ENCODE measurements at places on chromosomes 2 and 18.

- no peak for DNase-seq
These were observed 461.0 kb upstream of the MEX3C start for GRCh38 chr18:51658436-51658835.

DNA sequence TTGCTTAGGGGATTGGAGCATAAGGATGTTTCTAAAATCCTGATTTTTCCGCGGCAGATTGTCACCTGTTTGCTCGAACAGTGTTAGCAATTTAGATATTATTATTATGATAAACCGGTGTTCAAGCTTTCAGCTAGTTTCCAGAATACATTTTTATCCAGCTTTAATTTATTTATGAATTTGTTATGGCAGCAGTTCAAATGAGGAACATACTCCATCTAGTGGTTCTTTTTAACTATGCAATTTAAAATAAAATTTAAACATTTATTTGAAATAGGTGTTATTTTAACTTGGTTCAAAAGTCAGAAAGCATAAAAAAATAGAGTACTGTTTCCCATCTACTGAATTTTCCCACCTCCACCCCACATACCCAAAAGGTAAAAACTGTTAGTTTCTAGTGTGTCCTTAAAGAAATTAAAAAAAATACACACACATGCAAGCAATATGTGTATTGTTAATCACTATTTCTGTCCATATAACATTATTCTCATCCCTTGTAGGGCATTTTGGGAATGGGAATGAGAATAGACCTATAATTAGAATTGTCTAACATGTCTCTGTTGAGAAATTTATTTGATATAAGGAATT, 23.2 kb downstream of the ACOXL start:
- no peak for DNase-seq

DNA sequence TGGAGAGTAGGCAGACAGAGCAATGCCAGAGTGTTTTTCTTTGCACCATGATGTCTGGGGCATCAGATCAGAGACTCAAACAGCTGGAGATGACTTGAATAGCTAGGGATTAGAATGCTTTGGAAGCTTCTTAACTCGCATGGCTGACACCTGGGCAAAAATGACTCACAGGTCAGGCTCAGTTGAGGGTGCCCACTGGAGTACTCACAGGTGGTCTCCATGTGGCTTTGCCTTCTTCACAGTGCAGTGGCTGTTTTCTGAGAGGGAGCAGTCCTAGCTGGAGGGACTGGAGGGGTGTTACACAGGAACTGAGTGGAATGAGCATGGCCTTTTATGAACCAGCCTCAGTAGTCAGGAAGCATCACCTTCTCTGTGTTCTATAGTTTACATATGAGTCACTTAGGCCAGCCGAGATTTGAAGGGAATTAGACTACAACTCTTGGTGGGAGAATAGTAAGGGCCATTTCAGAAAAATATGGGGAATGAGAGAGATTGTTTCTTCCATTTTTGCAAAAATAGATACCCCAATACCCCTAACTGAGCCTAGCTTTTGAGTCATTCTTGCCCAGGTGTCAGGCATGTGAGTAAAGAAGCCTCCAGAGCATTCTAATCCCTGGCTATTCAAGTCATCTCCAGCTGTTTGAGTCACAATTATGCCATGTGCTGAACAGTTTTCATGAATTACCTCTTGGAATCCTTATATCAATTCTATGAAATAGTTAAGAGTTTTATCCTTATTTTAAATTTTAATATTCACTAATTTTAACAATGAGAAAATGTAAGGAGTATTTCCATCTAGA, 7.1 kb upstream of the PPP1R1C start:
- DNase-seq, result no peak

GRCh38 chr2:98870516-98871158, 65.4 kb downstream of the CRACDL start:
- no peak for DNase-seq

- no peak for DNase-seq
These were observed 957.7 kb upstream of the GYPC start for GRCh38 chr2:125698280-125698679.

GRCh38 chr2:194672994-194673393, 984.0 kb upstream of the SLC39A10 start:
- DNase-seq, result no peak

- DNase-seq, result peak; percentile 31
These were observed 121.4 kb upstream of the COL5A2 start for GRCh38 chr2:189300916-189301315.

DNA sequence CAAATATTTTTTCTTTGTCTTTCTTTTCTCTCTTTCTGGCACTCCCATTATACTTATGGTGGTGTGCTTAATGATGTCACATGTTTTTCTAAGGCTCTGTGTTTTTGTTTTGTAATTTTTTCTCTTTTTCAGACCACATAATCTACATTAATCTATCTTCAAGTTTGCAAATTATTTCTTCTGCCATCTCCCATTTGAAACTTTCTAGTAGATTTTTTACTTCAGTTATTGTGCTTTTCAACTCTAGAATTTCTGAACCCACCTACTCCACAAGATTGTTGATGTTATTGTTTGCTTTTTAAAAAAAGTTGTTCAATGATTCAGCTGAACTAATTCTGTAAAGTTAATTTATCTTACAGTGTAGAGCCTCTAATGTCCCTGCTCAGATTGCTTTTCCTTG, 121.4 kb downstream of the SCN3A start:
- no peak for DNase-seq

DNA sequence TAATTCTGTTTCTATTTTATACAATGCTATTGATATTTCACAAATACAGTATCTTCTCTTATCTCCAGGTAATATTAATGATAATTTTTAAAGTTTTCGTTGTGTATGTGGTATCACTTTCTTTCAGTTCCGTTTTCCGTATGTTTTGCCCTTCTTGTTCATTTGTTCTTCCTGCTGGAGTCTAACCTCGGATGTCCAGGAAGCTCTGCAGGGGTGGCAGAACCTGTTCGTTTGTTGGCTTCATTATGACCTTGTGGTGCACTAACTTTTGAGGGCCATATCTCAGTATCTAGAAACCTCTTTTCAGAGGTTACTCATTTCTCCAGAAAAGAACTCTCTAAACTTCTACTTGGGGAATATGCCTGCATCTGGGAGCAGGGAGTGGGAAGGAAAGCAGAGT, 134.5 kb downstream of the NBAS start:
- no peak for DNase-seq

- no peak for DNase-seq
These were observed 104.7 kb downstream of the ZFP36L2 start for GRCh38 chr2:43121580-43122314.

DNA sequence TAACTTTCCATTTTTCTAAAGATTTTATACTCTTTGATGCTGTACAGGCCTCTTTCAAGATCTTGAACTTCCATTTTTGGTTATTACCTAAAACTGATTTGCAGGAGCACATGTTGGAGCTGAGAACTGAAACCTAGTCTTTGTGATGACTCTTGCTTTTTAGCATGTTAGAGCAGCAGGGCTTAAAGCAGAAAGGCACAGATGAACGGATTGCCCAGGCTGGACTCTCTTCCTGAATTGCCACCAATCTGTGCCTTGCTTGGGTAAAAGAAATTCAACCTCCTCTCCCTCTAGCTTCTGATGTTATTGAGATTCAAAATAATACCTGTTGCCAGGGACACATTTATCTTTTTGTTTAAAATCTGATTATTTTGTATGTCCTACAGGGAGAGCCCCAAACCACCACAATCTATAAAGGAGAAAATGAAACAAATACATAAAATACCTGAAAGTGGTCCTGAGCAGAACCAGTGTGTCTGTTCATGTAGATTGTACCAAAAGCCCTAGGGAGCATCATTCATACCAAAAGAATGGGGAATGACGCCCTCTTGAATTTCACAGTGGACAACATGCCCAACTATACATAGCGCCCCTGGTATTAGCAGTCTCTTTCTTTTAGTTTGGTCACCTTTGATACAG, 277.0 kb upstream of the MAP2 start:
- DNase-seq, result no peak

DNA sequence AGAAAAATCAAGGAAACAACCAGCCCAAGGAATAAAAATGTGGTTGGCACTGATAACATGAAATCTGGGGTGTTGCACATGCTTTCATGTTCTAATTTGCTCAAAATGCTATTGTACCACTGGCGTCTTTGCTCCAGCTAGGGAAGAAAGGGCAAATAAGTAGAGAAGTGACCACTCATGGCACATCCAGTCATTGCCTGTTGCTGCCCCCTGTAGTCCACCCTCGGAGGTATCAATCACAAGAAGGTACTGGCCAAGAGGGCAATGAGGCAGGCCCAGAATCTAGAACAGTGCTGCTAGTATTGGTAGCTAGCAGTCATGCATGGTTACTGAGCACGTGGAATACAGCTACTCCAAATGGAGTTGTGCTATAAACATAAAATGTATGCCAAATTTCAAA, 213.4 kb downstream of the CDCA7 start:
- no peak for DNase-seq
